ENCODE measurements at places on chromosomes 4 and X.

DNA sequence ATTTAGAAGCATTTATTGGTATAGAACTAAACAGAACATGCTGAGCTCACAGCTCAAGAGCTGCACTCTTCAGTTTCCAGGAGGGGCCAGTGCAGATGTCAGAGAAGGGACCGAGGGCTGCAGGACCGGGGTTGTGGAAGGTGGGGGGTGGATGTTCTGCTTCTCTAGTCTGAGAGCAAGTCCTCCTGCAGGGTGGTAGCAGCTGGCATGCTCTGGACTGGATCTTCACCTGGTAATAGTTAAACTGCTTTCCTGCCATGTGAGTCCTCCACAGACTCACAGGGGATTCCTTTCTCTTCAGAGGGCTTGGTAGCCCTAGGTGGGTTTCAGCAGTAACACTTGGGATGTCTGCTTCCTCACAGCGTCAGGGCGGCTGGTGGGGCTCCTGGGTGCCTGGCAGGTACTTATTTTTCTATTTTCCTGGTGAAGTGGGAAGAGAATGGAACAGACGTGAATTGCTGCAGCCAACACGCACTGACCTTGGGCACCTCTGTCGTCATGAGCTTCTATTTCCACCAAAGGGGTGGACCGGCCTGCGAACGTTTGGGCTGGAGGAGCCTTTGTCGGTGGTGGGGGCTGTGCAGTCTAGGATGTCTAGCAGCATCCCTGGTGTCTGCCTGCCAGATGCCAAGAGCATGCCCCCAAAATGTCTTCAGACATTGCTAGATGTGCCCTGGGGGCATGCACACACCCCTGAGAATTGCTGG lies 2.5 kb downstream of the MAEA start:
- no peak for DNase-seq

DNA sequence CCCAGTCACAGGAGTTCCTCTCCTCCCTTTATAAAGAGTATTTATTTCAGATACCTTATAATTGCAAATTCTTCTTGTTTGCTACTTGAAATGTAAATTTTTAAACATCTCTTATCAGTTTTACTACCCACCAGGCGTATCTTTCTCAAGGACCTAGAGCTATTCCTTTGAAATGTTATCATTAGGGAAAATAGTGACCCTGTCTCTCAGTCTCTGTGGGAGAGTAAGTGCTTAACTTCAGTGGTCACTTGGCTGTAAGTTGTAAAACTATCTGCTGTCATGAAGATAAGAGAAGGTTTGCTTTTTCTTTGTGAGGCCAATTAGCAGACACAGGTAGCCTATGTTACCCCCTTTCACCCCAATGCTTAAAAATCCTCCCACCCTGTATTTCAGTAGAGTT lies 241.6 kb downstream of the TACR3 start:
- no peak for DNase-seq

GRCh38 chr4:47774079-47774478 lies 63.8 kb downstream of the CORIN start:
- no peak for DNase-seq

DNA sequence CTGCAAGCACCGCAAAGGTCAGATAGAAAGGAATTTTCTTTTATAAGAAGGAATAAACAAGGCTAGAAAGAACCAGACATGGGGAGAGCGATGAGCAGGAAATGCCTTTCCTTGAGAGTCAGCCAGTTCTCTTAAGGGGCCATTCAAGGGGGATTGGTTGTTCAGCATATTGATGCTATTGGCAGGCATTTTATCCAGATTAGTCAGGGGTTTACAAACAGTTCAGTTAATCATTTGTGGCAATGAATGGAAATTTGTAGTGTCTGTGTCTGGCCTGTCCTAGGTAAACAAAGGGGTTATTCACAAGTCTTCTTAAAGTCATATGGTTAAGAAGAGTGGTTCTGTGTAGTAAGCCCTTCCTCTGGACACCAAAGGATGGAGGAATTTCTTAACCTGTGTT lies 184.7 kb upstream of the FRMPD4 start:
- DNase-seq, result no peak

DNA sequence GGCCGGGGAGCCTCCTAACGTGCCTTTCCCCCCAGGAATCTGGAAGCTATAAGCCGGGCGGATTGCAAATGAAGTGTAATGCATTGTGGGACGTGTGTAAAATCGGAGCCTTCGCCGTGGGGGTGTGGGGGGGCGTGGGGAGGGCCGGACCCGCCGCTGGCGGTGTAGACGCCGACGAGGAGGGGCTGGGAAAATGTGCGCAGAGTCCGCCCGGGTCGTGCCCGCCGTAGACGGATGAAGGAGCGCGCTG lies 1.3 kb downstream of the STOX2 start:
- no peak for DNase-seq

- no peak for DNase-seq
These were observed 3.9 kb downstream of the FGB start for GRCh38 chr4:154566639-154567204.

GRCh38 chrX:7133050-7133440 lies 14.5 kb upstream of the STS start:
- DNase-seq, result no peak

GRCh38 chr4:7206385-7206784 lies 14.0 kb downstream of the SORCS2 start:
- no peak for DNase-seq

- no peak for DNase-seq
These were observed 30.3 kb upstream of the RGN start for GRCh38 chrX:47047989-47048388.

DNA sequence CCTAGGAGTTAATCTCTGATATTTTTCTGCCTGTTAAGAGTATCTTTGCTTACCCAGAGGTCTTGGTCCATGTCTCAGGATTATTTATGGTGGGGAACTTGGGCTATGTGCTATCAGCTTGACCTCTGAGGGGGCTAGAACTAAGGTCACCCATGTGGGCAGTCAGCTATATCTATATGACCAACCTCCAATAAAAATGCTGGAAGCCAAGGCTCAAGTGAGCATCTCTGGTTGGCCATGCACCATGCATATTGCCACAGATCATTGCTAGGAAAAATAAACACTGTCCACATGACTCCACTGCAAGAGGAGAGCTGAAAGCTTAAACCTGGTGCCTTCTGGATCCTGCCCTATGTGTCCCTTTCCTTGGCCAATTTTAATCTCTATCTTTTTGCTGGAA lies 196.5 kb upstream of the SLC7A11 start:
- peak; percentile 57 for DNase-seq

DNA sequence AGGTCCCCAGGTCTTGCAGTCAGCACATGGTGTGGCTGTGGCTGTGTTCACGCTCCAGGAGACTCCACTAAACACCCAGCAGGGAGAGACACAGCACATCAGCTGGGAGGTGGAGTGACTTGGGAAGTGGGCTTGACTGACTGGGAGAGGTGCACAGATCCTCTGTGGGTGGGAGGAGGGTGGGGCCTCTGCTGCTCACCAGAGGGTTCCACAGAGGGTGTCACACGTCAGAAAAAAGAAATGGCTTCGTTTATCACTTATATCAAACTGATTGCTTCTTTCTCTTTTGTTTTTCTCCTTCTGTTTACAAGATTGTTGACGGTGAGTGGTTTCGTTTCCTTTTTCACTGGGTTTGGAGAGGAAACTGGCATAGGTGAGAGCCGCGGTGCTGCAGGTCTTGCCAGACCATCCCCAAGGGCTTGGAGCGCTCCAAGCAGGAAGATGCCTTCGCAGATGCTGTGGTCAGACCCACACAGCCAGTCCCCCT lies 24.8 kb upstream of the FAM193A start:
- no peak for DNase-seq

- DNase-seq, result no peak
These were observed 15.5 kb downstream of the SPRY1 start for GRCh38 chr4:123412091-123412505.

DNA sequence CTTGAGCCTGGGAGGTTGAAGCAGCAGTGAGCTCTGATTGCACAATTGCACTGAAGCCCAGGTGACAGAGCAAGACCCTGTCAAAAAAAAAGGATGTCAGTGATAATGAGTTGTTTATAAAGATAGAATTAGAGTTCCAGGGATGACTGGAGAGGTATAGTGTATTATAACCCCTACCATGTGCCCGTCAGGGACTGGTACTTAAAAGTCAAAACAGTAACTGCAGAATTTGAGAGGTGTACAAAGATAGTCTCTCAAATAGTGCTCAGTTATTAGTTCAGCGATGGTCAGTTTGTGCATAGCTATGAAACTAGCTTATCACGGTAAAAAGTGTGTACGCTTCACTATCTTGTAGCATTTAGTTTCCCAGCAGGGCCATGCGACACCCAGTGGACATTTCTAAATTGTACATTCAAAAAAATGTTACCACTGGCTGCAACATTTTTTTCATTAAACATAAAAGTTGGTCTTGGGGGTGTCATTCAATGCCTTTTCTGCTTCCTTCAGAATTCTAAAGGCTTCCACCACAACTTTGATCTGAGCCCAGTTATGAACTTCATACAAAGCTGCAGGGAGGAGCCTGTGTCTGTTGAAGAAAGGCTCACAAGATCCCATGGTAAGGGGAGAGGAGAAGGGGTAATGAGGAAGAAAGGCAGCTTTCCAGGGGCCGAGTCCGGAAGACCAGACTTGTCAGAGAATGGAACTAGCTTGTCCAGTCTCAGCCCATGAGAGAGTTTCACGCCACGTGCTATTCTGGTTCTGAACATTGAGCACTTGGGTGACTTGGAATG lies 9.2 kb upstream of the GYG2 start:
- DNase-seq, result no peak

GRCh38 chr4:2823301-2823670 lies 20.4 kb upstream of the ADD1 start:
- DNase-seq, result no peak

DNA sequence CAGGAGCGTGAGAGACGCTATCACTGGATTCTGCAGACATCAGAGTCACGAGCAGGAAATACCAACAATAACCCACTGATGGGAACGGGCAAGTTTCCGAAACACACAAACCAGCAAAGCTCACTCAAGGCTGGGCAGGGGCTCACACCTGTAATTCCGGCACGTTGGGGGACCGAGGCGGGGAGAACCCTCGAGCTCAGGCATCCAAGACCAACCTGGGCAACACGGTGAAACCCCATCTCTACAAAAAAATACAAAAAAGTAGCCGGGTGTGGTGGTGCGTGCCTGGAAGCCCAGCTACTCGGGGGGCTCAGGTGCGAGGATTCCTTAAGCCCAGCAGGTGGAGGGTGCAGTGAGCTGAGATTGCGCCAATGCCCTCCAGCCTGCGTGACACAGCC lies 17.2 kb upstream of the GTPBP6 start:
- DNase-seq, result no peak

DNA sequence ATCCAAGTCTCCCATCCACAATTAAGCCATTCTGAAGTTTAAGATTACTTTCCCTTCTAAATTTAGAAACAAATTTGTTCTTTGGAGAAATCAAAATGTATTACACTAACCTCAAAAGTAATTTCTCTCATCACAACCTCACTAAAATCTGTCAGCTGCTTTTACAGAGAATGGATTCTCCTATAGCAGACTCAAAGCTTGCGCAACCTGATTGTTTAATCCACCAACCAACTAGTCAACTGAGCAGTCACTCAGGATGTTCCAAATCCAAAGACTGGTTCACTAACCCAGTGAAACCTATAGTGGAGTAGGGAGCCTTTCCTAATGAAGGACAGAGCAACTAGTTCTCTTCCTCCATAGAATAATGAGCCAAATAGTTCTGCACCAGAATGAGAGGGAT lies 44.3 kb downstream of the RCHY1 start:
- no peak for DNase-seq

DNA sequence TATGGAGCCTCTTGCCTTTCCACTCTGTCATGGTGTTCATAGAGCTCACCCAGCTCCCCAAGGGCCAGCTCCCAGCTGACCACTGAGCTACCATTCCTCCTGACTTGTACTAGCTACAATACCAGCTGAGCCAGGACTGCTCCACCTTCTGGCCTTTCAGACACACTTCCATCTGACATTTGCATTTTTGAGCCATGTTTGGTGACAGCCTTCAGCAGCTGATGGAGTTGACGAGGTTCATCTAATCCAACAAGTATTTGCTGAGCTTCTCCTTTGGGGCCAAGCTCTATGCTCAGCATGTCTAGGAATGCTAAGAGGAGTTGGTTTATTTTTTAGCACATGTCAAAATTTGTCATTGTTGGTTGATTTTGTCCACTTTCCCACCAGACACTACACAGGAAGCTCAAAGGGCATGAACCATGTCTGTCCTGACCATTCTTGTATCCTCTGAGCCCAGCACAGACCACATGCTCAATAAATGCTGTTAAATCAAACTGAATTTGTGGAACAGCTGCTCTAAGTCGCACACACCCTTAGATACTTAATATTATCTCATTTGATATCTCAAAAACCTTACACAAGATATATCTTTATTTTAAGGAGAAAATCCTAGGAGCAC lies 142.6 kb upstream of the PPARGC1A start:
- DNase-seq, result peak; percentile 0

DNA sequence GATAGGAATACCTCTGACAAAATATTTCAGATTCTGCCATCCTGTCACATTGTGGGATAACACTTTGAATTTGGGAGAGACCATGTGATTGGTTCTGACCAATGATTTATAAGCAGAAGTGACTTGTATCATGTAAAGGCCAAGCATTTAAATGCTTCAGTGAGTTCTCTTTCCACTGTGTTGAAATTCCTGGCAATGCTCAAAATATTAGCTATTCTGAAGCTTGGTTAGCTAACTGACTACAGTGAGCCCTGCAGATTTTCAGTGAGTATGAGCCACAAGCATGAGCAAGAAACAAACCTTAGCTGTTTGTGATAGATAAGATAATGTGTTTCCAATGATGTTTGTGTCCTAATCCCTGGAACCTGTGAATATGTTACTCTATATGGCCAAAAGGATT lies 562.8 kb upstream of the AADAT start:
- no peak for DNase-seq

- peak; percentile 89 for DNase-seq
These were observed 44.8 kb downstream of the GRIA2 start for GRCh38 chr4:157265281-157265680.

DNA sequence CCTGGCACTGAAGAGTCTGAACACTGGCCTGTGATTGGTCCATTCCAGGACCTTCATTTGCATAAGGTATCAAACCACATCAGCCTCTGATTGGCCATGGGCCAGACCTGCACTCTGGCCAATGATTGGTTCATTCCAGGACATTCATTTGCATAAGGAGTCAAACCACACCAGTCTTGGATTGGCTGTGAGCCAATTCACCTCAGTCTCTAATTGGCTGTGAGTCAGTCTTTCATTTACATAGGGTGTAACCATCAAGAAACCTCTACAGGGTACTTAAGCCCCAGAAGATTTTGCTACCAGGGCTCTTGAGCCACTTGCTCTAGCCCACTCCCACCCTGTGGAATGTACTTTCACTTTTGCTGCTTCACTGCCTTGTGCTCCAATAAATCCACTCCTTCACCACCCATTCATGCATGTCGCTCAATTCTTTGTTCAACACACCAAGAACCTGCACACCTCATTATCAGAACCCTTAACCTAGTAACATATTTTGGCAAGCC lies 14.2 kb upstream of the HERC5 start:
- peak; percentile 8 for DNase-seq

GRCh38 chr4:169269916-169270809 lies 593 bp downstream of the SH3RF1 start:
- DNase-seq, result peak; percentile 79

- no peak for DNase-seq
These were observed 404.2 kb downstream of the MID1IP1 start for GRCh38 chrX:39205467-39205866.

All from NCI-H69 (cell line).